ENCODE measurements at places on chromosomes 6 and 20. TPM values are rescaled to one million over a fixed set of nuclear protein-coding genes. Genes with fewer than 3 reads are reported as not detected.

DNA sequence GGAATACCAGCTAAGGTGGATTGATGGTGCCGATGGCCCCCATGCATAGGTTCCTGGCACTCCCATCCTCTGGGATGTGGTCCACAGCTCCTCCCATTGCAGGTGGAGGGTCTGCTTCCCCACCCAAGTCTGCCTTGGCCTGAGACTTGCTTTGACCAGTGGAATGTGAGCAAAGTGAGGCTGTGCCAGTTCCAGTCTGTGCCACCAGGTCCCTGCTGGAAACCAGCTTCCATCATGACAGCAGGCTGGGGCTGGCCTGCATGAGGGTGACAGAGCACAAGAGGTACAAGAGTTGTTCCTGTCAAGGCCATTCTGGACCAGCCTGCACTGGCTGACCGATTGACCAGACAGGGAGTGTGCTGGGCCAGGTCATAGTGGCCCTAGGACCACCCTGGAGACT, 27.0 kb upstream of the CCR6 start:
- DNase-seq, result no peak

DNA sequence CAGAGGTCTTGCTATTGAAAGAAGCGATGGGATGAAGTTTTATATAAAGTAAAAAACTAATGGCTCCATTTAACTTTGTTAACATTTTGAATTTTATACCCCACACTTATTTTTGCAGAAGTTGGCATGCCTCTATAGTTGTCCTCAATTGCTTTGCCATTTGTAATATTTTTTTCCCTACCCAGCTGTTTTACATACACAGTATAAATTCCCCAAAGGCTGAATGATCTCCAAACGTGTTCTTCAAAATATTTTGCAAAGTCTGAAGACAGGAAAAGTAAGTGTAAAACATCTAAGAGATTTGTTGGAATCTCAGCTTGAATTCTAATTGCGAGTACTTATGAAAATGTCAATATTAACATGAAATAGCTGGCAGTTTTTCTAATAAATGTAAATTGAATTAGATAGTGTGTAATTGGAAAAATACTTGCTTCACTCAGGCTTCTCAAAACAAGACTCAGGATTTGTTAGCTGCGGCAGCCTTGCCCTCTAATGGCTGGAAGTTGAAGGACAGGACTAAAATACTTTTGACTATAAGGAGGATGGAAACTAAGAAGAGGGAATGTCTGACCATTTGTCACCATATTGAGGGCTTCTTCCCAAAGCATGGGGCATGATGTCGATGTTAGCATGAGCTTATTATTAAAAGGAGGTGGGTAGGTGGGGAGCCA, 226.8 kb downstream of the UST start:
- DNase-seq, result no peak

- DNase-seq, result no peak
These were observed 263.0 kb upstream of the PLCB4 start for GRCh38 chr20:8805737-8806442.

DNA sequence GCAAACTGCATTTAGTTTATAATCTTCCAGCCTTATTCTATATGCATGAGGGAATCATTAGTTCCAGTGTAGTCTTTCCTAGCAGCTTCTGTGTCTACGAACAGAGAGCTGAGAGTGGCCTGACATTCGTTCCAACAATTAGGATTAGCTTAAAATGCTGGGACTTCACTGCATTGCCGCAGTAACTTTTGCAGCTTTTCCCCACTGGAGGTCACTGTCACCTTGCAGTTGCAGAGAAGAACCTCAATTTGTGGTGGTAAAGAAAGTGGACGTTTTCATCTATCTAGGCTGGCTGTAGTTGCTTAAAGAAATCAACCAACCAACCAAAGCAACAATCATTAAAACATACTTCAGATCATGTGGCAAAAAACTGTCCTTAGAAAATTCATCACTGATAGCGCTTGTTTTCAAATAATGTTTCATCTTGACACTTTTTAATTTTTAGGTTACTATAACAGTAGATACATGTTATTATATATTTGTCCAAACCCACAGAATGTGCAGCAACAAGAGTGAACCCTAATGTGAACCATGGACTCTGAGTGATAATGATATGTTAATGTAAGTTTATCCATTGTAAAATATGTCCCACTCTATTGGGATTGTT, 12.2 kb downstream of the MYLK4 start:
- no peak for DNase-seq

GRCh38 chr20:23636182-23636907, 1.4 kb downstream of the CST3 start:
- DNase-seq, result no peak

DNA sequence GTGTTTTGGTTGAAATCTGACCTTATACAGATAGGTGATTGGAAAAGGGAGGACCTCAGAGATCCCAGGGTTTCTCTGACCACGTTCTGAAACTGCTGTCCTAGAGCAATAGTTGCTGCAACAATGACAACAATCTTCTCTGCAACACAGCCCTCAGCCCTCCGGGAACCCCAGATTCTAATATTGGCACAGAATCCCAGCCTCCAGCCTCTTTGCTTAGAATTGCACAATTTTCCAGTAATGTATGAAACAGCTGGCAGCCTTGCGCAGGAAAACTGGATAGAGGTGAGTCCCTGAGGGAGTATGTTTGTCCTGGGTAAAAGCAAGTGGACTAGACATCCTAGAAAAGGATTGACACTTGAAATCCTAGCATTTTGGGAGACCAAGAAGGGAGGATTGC, 30.4 kb upstream of the PNRC1 start:
- no peak for DNase-seq

Gene OPN5
- total RNA-seq, result not detected

Gene PSORS1C2
- total RNA-seq, result not detected

- DNase-seq, result no peak
These were observed 385.5 kb downstream of the HDGFL1 start for GRCh38 chr6:22954749-22955385.

- no peak for DNase-seq
These were observed 1.2 kb downstream of the ATF6B start for GRCh38 chr6:32126880-32127279.

DNA sequence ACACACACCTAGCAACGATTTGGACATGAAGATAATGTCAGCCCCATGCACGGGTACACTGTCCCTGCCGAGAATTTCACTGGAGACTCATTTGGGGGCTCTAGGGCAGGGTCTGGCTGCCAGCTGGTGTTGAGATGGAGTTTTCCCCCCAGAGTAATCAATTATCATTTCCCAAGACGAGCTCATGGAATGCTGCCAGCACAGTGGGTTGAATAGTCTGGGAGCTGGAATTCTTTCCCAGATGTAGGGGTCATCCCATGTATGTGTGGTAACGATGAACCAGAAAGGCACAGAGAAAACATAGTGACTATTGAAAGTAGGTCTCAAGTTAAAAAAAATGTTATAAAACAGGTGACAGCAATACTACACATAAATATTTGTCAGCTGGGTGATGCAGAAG, 579.9 kb downstream of the MAFB start:
- no peak for DNase-seq

Gene IRAK1BP1
- total RNA-seq, result 4.3 TPM

Gene FOXS1
- 3.3 TPM for total RNA-seq

DNA sequence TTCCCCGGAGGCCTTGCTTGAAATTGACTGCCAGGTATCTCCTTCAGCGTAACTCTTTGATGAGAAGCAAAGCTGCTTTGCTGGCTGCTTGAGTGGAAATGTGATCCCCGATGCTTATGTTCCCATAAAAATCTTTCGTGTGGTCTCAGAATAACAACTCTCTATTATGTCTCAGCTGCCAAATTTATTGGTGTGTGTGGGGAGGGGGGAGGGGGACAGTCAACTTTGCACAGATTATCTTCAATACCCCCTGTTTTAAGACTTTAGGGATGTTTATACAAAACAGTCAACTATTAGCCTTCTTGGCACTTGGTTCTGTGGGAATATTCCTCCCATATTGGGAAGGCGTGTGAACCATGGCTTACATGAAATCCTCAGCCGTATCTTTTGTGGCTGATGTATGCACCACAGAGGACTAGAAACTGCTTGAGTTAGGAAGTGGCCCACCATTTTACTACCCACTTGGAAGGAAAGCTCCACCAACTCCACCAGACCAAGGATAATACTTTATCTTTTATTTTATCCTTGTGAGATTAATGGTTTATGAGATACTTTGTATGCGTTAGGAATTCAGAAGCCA, 101.5 kb upstream of the SLC24A3 start:
- no peak for DNase-seq

Gene PSORS1C1
- 8.2 TPM for total RNA-seq

DNA sequence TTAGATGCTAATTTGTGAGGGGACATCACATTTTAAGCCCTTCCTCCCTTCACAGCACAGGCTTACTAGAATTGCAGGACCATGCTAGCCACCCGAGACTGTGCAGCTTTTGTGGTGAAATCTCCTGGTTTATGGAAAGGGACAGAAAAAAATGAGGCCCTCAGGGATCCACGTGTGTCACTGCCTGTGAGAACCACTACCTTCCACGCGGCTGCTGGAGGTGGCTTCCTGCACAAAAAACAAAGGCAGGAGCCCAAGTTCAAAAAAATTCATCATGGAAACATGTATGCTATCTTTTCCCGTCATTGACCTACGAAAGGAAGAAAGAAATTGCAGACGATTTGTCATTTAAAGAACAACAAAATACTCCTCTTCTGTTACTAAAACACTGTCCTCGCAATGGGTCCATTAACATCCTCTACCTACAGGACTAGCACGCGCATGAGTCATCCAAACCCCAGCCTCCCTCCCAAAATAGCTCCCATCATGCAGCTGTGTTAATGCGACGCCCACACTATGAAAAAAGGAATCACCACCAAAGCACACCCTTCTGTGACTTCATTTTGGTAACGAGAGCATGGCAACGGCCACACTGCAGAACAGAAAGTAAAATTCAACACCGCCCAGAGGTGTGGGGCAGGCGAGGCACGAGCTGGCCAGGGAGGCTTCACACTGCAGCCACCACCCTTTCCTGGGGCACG, 45.7 kb downstream of the RAMACL start:
- no peak for DNase-seq
